ENCODE measurements at places on chromosomes 6 and 20. TPM values are rescaled to one million over a fixed set of nuclear protein-coding genes. Genes with fewer than 3 reads are reported as not detected.
A peak's percentile ranks its signal among the peaks of the same experiment; 100 is the strongest.

Gene CLPSL1
- not detected for total RNA-seq

GRCh38 chr6:113595911-113596376, 261.2 kb upstream of the MARCKS start:
- peak overlapping the region; percentile 14 for H3K27ac ChIP-seq
- H3K36me3 ChIP-seq: no peaks in the 10 kb centered on the region
- no peak for DNase-seq

DNA sequence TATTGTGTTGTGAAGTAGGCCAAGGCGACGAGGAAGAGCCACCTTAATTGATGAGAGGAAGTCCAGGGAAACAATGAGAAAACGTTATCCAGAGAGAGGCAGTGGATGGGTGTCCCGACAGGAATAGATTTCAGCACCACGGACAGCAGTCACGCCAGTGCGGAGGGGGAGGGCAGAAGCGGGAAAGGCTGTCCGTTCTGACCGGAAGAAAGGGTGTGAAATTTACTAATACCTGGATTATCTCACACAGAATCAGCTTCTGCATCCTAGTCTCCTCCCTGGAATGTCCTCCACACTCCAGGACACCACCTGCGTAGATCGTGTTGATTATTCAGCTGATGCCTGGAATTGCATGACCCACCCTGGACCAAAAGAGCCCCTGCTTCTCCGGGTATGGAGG, 7.4 kb upstream of the BPIFA3 start:
- no peak overlapping the region for H3K27ac ChIP-seq
- peak; percentile 85 for DNase-seq
- no peaks in the 10 kb centered on the region for H3K36me3 ChIP-seq
- H3K4me3 ChIP-seq: no peak overlapping the region
- H3K27me3 ChIP-seq: peaks cover 61% of the 10 kb centered on the region

DNA sequence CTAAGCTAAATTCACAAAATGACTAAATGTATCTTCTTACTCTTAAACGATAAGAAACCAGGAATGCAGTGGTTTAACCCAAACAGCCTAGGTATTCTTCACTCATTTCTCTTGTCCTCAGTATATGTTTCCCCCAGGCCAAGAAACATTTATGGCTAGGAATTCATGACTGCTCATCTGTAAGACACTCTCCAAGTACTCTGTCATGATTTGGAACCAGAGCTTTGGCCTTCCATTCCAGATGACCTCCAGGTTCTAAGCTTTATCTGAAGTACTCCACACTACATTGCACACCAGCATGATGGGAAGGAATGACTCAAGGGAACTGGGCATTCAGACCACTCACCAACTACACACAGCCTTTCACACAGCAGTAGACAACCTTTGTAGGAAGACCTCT, 29.3 kb downstream of the NT5E start:
- no peak overlapping the region for H3K4me3 ChIP-seq
- no peak for DNase-seq
- peaks cover 6% of the 10 kb centered on the region for H3K4me1 ChIP-seq
- no peak overlapping the region for H3K27ac ChIP-seq
- peaks cover 5% of the 10 kb centered on the region for H3K27me3 ChIP-seq
- no peaks in the 10 kb centered on the region for H3K36me3 ChIP-seq

DNA sequence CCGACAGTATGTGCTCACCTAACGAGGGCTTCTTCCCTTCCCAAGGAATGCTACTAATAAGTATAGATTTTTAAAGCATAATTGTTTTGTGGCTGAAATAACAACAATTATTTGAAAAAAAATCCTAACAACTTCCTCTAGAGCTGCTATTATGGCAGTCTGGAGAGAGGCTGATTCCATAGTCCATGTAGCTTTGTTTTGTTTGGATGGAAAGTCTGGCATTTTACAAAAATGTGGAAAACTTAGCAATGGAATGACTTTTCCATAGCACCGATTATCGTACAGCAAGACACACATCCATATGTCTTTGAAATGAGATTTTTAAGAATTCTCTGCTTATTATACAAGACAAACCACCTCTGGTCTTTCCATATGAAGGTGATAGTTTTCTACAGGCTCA, 252.4 kb upstream of the TAB2 start:
- no peak overlapping the region for H3K4me3 ChIP-seq
- no peaks in the 10 kb centered on the region for H3K27me3 ChIP-seq
- no peak for DNase-seq
- peaks cover 7% of the 10 kb centered on the region for H3K36me3 ChIP-seq
- no peak overlapping the region for H3K27ac ChIP-seq
